ENCODE measurements at places on chromosomes 1 and 21.

DNA sequence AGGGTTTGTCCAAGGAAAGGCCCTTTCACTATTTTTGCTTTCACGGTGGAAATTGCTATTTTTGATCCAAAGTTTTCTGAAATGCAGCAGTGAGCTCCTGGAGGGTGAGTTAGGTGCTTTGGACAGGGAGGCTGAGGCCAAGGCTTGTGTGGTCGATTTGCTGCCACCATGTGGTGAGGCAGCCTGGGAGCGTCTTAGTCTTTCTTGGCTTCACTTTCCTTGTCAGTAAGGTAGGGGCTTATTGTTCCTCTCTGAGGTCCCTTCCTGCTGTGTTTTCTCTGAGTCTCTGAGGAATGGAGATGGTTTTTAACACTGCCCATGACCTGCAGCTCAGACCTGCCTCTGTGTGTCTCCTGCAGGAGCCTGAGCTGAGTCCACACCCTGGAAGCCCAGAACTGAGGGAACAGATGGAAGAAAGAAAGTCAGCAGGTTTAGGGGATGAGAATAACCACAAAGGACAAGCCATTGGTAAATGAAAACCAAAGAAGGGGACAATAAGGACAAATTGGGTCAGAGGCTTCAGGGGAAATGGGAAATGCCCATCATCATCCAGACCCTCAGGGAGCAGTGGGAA is 20.1 kb upstream of the S100A10 start:
- no peak for DNase-seq

DNA sequence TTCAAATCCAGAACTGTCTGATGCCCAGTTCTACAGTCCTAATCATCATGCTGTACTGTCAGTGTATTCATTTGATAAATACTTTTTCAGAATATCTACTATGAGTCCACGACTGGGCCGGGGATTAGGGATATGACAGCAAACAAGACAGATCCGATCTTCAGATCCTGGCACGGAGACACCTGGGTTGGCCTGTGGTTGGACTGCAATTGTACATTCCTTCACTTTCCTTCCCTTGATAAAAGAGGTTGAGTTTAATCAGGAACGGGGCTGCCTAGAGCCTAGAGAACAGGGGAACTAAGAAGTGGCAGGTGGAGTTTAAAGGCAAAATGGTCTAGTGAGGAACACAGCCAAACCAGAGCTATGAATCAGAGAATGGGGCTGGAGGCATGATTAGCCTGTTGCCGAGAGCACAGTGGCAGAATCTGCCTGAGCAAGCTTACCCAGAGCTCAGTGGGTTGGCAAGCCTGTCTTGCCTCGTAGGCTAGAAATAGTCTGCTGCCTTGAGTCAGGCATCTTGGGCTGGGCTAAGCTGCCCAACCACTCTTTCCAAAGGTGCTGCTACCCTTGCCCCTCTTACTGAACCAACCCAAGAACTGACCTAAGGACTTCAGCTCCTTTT is 38.1 kb upstream of the PTCH2 start:
- no peak for DNase-seq

- no peak for DNase-seq
These were observed 55.6 kb downstream of the UCK2 start for GRCh38 chr1:165883056-165883455.

DNA sequence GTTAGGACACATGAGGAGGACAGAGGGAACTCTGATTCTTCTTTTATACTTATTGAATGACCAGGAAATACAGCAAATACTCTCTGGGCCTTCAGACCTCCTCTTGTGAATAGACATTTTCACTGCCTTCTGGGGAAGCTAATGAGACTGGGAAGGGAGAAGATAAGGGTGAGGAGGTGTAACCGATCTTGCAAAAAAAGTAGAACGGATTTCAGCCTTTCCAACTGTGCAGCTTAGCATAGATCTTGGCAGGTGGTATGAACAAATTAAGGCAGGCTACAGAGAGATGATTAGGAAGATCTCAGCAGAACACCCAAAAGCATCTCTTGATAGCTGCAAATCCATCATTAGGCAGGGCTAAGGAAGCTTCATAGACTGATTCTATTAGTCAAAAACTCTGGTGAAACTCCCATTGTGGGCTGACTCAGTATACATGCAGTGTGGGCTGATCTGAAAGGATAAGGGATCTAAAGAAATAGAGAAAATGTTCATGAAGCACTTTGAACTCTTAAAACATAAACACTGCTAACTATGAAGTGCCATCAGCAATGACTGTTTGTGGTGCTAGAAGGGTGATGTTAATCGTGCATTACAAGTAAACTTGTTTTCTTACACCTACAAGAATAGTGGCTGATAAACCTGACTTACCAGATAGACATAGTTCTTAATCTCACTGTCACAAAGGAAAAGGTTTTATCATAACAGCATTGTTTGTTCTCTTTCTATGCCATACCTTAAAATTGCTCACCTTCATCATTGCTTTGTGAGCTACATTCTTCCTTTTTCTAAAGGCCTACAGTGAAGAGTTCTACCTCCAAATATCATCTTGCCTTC is 85.5 kb upstream of the PALMD start:
- DNase-seq, result no peak

DNA sequence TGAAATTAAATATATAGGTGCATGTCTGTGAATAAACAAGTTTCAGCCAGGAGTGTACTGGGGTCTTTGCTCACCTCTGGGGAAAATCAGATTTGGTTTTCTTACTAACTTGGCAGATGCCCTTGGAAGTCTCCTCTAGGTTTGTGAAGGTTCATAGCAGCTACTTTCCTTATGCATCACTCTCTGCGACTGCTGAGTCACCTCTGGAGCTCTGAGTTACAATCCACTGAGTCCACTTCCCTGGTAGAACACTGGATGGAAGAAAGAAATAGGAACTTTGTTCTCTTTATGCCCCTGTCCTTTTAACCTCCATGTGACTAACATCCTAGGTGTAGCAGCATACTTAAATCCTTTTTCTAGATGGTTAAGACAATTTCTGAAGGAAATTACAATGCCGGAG is 4.4 kb upstream of the FASLG start:
- no peak for DNase-seq

DNA sequence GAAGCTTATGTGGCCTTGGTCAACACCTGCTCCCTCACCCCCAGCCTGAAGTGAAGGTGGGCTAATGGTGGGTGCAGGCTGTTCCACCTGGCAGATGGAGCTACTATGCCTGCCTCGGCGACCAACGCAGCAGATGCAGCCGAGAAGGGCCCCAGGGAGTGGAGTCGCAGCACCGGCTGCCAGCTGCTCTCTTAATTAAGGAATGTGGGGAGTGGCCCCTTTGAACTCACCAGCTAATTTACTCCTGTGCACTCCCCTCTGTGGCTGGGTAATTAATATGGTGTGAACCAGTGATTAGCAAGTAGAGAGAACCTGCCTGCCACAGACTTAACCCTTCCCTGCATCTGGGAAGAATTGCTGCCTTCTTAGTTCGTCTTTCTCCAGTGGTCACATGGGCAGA is 3.3 kb upstream of the SLAMF8 start:
- DNase-seq, result peak; percentile 87

- DNase-seq, result no peak
These were observed 47.8 kb downstream of the AK4 start for GRCh38 chr1:65195495-65196417.
